ENCODE measurements at places on chromosomes 12 and 14.

- DNase-seq: no peak
These were observed 290.6 kb upstream of the NAV3 start for GRCh38 chr12:77540097-77540496.

- DNase-seq: no peak
These were observed 40.5 kb upstream of the PTGR2 start for GRCh38 chr14:73811164-73811503.

DNA sequence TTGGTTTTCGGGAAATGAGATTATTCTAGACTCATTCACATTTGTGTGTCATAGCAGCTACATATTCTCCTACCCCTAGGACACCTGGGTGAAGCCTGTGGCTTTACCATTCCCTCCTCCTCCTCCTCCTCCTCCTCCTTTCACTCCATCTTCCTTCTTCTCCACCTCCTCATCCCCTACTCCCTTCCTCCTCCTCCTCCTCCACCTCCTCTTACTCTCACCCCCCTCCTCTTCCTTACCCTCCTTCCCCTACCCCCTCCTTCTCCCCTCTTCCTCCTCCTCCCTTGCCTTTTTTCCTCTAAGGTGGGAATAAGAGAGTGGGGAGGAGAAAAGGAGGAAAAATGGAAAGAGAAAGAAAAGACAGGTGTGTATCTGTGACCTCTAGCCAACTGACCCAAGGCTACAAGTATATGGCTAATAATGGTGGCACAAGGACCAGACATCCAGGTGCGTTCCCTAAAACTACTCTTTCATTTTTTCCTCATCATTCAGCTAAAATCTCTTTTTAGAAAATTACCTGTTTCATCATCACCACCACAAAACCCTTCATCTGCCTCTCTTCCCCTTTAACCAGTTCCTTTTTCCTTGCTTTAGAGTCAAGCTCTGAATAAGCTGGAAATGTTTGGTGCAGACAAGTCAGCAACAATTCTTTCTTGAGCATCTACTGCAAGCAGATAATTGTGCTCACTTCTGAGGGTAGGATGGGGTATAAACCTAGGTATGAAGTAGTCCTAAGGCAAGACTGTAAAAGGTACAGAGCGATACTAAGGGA lies 149.8 kb upstream of the FOXN3 start:
- DNase-seq: peak; percentile 38

GRCh38 chr14:34640826-34641225 lies 10.9 kb upstream of the SNX6 start:
- DNase-seq: no peak

DNA sequence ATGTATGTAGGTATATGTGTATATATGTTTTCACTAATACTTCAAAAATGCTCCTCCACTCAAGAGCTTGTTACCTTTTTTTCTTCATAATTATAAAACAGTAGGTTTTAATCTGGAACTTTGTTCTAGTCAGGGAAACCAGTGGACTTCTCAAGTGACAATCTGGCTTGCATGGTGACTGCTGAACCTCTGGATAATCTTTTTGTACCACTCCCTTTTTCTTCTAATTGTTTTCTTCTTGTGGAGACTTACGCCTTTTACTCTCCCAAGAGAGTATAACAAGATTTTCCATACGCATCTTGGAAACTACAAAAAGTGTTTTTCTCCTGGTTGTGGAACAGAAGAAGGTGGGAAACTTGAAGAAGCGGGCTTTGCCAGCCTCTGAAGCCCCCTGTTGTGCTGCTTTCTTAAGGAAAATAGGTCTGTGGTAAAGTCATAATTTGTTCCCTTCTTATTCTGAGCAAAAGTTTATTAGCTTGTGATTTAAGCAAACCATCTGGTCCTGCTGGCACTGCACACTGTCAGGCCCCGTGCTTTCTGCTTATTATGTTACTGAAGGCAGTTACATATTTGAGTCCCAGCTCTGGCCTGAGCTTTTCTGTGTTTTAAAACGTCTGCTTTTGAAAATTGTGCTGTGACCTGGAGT lies 291.8 kb downstream of the ERC1 start:
- DNase-seq: no peak

DNA sequence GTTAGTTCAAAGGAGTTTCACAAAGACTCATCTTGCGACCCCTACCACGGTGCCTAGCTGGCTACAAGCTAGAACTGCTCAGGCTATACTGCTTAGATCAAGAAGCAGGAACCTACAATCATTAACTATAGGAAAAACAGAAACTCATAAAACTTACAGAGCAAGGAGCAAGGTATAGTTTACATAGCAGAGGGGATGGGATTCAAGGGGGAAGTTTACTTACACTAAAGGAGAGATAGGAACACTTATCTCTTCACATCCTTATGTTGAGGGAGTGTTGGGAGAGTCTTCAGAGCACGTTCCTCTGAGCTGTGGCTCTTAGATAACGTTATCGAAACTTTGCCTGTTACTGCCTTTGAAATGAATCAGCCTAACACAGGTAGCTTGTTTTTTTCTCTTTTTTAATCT lies 58.1 kb downstream of the FSCB start:
- no peak for DNase-seq

DNA sequence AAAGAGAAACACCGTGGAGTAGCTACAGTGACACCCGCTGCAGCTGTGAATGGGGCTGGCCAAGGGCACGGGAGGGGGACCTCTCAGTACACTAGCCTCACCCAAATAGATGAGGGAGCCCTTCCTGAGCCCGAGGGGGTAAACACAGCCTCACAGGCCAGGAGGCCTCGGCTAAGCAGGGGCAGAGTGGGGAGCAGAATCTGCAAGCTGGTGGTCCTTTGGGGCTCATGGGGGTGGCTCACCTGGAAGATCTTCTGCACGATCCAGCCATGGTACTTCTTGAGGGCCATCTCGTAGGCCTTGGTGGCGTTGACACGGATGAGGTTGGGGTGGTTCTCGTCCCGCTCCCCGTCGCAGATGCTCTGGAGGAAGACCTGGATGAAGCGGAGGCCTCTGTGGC lies 22.2 kb upstream of the TRPV4 start:
- no peak for DNase-seq

DNA sequence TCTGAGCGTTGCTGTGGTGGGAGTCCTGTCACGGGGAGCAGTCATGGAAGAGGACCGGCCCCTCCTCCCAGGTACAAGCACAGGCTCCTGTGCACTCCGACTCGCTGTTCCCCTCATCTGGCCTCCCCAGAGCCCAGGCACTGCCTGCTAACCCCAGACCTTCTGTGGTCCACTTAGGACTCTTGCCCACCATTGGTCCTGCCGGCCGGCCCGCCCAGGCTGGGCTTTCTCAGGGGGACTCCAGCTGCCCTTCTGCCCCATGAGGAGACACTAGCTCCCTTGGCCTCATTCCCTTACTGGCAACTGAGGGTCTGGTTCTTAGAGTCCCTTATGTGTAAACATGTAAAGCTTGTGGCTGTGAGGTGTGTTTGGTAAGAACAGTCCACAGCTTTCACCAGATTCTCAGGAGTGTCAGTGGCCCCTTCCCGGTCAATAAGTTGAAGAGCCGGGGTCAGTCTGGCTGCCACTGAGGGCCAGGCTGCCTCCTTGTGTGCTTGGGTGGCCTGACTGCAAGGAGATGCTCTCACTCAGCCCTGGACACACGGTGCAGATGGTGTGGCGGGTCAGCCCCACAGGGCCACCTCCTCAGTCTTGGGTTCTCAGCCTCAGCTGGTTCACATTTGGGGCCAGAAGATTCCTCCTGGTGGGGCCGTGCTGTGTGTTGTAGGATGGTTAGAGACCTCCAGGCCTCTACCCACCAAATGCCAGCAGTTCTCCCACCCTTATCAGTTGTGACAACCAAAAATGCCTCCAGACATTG lies 43.6 kb downstream of the DDX51 start:
- DNase-seq: no peak

GRCh38 chr12:56332512-56333196 lies 1.1 kb downstream of the PAN2 start:
- no peak for DNase-seq

GRCh38 chr14:96383445-96383844 lies 8.5 kb upstream of the AK7 start:
- no peak for DNase-seq

DNA sequence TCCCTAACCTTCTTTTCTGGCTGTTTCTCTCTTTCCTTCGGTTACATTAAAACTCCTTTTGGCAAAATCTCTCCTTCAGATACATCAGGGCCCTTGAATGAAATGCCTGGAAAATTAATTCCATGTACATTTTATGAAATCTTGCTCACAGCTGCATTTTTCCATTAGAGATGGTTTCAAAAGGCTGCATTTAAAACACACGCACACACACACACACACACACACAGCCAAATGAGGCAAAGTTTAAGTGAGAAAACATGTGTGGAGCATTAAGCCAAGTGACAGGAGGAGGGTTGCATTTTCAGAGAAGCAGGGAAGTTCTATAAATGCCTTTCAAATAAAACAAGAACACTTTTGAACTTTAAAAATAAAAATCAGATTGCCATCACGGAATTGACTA lies 216.4 kb downstream of the LRIG3 start:
- no peak for DNase-seq

DNA sequence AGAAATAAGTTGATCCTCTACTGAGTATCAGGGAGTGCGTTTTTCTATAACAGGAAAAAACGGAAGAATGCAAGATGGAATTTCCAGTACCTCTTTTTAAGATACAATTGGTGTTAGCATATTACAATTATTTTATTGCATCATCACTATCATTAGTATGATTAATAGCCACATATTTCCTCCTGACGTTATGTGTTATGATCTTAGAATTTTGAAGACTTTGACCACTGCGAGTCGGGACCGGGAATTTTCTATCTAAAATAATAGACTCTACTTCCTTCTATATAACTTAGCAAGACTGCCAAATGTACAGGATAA lies 679 bp upstream of the SAV1 start:
- no peak for DNase-seq

DNA sequence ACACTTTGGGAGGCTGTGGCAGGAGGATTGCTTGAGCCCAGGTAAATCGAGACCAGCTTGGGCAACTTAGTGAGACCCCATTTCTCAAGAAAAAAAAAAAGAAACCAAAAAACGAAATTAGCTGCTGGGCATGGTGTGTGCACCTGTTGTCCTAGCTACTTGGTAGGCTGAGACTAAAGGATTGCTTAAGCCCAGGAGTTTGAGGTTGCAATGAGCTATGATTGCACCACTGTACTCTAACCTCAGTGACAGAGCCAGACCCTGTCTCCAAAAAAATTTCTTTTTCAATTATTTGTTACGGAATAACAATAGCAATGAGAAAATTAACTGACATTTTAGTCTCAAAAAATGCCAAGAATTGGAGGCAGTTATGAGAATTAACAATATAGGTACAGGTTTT lies 128.0 kb downstream of the CCDC91 start:
- DNase-seq: no peak

GRCh38 chr12:84874825-84875139 lies 37.8 kb downstream of the SLC6A15 start:
- no peak for DNase-seq

- no peak for DNase-seq
These were observed 138.8 kb upstream of the PRMT8 start for GRCh38 chr12:3352230-3352629.

- peak; percentile 1 for DNase-seq
These were observed 105.1 kb downstream of the PRIMA1 start for GRCh38 chr14:93683226-93683625.

DNA sequence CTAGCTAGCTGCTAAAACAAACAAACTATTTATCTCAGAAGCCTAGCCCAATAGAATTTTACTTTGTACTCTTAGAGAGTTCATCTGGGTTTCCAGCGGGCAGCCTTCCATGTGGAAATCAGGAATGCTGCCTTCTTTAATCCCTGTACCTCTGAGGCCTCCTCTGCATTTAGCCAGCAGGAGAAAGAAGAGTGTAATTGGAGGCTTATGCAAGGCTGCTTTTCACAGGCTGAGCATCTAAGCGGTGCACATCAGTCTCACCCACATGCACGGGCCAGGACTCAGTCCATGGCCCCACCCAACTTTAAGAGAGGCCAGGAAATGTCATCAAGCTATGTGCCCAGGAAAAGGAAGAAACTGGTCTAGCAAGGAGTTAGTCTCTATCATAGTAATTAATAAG lies 14.0 kb upstream of the PTGDR start:
- DNase-seq: no peak

GRCh38 chr12:116864371-116865160 lies 16.7 kb downstream of the HRK start:
- DNase-seq: no peak

DNA sequence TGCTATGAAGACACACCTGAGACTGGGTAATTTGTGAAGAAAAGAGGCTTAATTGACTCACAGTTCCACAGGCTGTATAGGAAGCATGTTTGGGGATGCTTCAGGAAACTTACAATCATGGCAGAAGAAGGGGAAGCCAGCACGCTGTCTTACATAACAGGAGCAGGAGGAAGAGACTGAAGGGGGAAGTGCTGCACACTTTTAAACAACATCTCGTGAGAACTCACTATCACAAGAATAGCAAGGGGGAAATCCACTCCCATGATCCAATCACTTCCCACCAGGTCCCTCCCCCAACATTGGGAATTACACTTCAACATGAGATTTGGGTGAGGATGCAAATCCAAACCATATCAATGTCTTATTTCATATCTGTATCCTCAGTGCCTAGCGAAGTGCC lies 307.2 kb downstream of the ATP23 start:
- DNase-seq: no peak

DNA sequence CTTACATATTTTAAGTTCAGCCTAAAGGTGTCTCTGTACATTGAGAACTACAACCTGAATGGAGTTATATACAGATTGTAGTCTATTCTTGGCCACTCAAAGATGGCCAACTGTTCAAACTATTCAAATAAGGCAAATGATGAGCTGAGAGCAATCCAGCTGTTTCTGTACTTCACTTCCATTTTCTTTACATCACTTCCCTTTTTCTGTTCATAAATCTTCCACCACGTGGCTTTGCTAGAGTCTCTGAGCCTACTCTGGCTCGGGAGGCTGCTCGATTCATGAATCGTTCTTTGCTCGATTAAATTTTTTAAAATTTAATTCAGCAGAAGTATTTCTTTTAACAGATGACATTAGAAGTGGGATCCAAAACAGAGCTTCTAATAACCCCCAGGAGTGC lies 879.7 kb downstream of the GALC start:
- no peak for DNase-seq

- no peak for DNase-seq
These were observed 367.6 kb downstream of the C12orf75 start for GRCh38 chr12:105698075-105698474.

DNA sequence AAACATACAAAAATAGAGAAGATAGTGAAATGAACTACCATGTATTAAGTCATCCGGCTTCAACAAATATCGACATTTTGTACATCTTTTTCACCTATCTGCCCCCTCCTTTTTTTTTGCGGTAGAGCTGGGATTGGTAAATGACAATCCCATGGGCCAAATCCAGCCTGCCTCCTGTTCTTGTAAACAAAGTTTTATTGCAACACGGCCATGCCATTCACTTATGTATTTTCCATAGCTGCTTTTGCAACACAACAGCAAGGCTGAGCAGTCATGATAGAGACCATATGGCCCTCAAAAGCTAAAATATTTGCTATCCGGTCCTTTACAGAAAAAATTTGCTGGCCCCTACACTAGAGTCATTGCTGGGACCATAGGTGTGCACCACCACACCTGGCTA lies 58.1 kb upstream of the PLEKHG3 start:
- no peak for DNase-seq

Data from suppressor macrophage treated with lipopolysaccharide for 4 hours (primary cell).